ENCODE measurements at places on chromosomes 11 and 22.

DNA sequence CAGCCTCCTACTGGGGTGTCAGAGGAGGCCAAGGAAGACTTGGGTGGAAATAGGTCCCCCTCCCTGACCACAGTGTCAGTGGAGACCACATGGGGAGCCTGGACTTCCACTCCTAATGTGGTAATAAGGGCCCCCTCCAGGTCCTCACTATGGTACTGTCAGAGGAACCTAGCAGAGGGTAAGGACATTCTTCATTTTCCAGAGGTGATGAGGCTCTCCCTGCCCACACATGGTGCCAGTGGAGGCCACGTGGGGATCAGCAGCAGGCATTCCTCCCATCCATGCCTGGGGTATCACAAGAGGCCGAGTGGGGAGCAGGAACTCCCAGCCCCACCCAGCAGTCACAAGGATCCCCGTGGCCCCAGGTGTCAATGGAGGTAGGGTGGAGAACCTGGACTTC lies 6.5 kb upstream of the CLDN5 start:
- H3K27ac ChIP-seq, result no peak overlapping the region
- DNase-seq, result no peak
- H3K4me1 ChIP-seq, result peaks cover 19% of the 10 kb centered on the region
- no peaks in the 10 kb centered on the region for H3K36me3 ChIP-seq
- H3K4me3 ChIP-seq, result no peak overlapping the region
- no peaks in the 10 kb centered on the region for H3K27me3 ChIP-seq

DNA sequence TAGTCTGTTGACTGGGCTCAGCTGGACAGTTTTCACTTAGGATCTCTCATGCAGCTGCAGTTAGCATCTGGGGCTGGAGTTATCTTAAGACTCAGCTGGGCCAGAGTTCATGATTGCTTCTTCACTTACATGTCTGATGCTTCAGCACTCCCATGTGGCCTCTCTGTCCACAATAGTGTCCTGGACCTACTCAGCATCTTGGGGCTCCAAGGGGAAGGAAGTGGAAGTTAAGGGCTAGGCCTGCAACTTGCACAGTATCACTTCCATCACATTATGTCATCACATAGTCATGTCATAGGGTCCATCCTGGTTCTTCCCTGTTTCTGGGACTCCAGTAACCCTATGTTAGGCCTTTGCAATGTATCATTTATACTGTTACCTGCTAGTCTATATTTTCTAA lies 115.9 kb downstream of the C11orf65 start:
- peaks cover 88% of the 10 kb centered on the region for H3K36me3 ChIP-seq
- no peaks in the 10 kb centered on the region for H3K27me3 ChIP-seq
- DNase-seq, result no peak

GRCh38 chr11:73409431-73409830 lies 33.2 kb downstream of the RELT start:
- H3K27me3 ChIP-seq, result no peaks in the 10 kb centered on the region
- H3K27ac ChIP-seq, result no peak overlapping the region
- H3K4me3 ChIP-seq, result no peak overlapping the region
- H3K4me1 ChIP-seq, result peaks cover 7% of the 10 kb centered on the region
- no peak for DNase-seq
- peaks cover 61% of the 10 kb centered on the region for H3K36me3 ChIP-seq

- H3K36me3 ChIP-seq, result no peaks in the 10 kb centered on the region
- H3K4me3 ChIP-seq, result no peak overlapping the region
- H3K27me3 ChIP-seq, result no peaks in the 10 kb centered on the region
- no peak overlapping the region for H3K27ac ChIP-seq
- DNase-seq, result no peak
- no peaks in the 10 kb centered on the region for H3K4me1 ChIP-seq
Measured at GRCh38 chr11:94961255-94961654, 12.1 kb downstream of the CWC15 start.

DNA sequence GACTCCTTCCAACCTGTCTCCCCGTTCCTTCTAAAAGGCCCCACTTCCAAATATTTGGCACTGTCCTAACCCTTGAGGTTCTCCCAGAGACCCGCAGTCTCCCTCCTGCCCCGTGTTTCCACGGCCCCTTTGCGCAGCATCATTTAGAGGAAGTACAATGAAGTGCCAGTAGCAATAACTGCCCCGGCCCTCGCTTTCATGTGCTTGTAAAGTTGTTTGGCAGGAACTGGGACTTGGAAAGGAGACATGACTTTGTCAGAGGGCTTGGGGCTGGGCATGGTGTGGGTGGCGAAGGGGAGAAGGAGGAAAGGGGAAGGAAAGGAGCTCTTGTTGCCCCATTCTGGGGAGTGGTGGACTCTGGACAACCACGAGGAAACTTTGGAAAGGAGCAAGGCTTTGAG lies 2.6 kb downstream of the CD44 start:
- H3K27me3 ChIP-seq, result no peaks in the 10 kb centered on the region
- peaks cover 60% of the 10 kb centered on the region for H3K4me1 ChIP-seq
- DNase-seq, result peak; percentile 22
- peak overlapping the region; percentile 62 for H3K4me3 ChIP-seq

- H3K27me3 ChIP-seq, result no peaks in the 10 kb centered on the region
- peak overlapping the region; percentile 67 for H3K4me3 ChIP-seq
- H3K27ac ChIP-seq, result peak overlapping the region; percentile 51
- no peak for DNase-seq
- no peaks in the 10 kb centered on the region for H3K36me3 ChIP-seq
Measured at GRCh38 chr22:37659066-37659896, 758 bp downstream of the PDXP start.

- DNase-seq, result no peak
- H3K4me1 ChIP-seq, result peaks cover 12% of the 10 kb centered on the region
- H3K27ac ChIP-seq, result peak overlapping the region; percentile 51
- H3K36me3 ChIP-seq, result no peaks in the 10 kb centered on the region
- no peaks in the 10 kb centered on the region for H3K27me3 ChIP-seq
- H3K4me3 ChIP-seq, result no peak overlapping the region
Measured at GRCh38 chr11:69941546-69942332, 122.5 kb upstream of the FGF3 start.

DNA sequence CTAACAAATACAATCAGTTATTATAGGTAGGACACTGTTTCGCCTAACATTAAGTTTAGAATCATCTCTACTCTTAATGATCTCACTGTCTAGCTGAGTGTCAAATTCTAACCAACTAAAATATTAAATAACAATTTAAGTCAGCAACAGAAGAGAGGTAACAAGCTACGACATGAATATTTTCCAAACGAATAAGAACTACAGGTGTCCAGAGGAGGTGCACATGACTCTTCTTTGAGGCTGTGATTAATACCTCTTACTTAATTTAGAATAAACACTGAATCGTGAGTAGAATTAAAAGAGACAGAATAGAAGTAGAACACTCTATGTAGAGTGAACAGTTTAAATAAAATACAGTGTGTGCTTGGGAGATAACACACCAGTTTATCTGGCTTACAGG lies 619.0 kb upstream of the ARHGAP42 start:
- no peak overlapping the region for H3K27ac ChIP-seq
- no peak for DNase-seq
- H3K4me3 ChIP-seq, result no peak overlapping the region
- no peaks in the 10 kb centered on the region for H3K36me3 ChIP-seq
- H3K27me3 ChIP-seq, result no peaks in the 10 kb centered on the region

DNA sequence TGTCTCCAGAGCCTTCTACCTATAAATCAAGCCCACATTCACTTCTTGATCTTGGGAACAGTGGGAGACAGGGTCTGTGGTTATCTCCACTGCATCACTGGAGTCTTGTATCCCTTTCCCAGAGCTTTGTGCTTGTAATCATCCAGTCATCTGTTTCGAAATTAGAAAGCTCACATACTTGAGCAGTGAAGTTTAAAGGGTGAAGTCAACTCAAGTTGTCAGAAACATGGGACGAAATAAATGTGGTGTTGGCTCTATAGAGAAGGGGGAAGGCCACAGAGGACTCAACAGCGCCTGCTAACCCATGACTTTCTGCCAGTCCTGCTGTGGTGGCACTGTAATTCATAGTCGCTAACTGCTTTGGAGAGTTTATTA lies 197.5 kb downstream of the DBX1 start:
- H3K4me1 ChIP-seq, result no peaks in the 10 kb centered on the region
- H3K4me3 ChIP-seq, result no peak overlapping the region
- H3K27ac ChIP-seq, result no peak overlapping the region
- DNase-seq, result no peak
- H3K36me3 ChIP-seq, result no peaks in the 10 kb centered on the region
- no peaks in the 10 kb centered on the region for H3K27me3 ChIP-seq

GRCh38 chr22:19509923-19510322 lies 14.3 kb downstream of the CLDN5 start:
- no peak for DNase-seq
- no peak overlapping the region for H3K4me3 ChIP-seq
- no peaks in the 10 kb centered on the region for H3K36me3 ChIP-seq
- H3K4me1 ChIP-seq, result no peaks in the 10 kb centered on the region
- no peak overlapping the region for H3K27ac ChIP-seq

DNA sequence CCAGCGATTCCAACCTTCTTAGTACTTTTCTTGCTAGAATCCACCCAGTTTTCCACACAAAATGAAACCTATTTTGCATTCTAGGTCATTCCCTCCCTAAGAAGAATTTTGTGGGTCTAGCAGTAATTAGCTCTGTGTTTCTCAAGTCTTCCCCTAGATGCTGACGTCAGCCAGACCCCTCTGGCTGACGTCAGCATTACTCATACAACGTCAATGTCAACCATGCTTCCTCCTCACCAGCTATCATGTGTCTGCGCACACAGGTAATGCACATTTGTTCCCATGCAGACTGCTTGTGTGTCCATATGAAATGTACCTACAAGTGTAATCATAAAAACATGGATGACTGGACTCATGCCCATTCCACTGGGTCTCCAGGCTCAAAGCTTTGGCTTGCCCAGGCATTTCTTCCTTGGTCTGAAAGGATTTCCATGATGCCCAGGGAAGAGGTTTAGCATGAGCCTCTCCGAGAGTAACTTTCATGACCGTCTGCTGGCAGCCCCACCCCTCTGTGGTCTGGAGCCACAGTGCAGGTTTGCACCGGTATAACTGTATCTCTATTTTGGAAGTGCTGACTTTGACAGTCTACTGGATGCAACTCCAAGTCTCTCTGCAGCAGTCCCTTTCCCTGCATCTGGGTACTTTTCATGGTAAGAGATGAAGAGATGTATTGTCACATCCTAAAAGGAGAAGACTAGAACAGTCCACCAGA lies 58.6 kb downstream of the DSCAML1 start:
- H3K4me3 ChIP-seq, result no peak overlapping the region
- no peaks in the 10 kb centered on the region for H3K27me3 ChIP-seq
- H3K27ac ChIP-seq, result no peak overlapping the region

- no peak for DNase-seq
- H3K27ac ChIP-seq, result no peak overlapping the region
- no peaks in the 10 kb centered on the region for H3K36me3 ChIP-seq
- H3K4me1 ChIP-seq, result no peaks in the 10 kb centered on the region
- no peaks in the 10 kb centered on the region for H3K27me3 ChIP-seq
- no peak overlapping the region for H3K4me3 ChIP-seq
Measured at GRCh38 chr22:43387815-43388214, 24.0 kb upstream of the MPPED1 start.

- no peak for DNase-seq
- H3K4me1 ChIP-seq, result peaks cover 40% of the 10 kb centered on the region
- H3K36me3 ChIP-seq, result no peaks in the 10 kb centered on the region
Measured at GRCh38 chr11:95154514-95154913, 64.9 kb downstream of the ENDOD1 start.

- no peak for DNase-seq
- H3K4me3 ChIP-seq, result no peak overlapping the region
- H3K4me1 ChIP-seq, result no peaks in the 10 kb centered on the region
- H3K27me3 ChIP-seq, result no peaks in the 10 kb centered on the region
- no peaks in the 10 kb centered on the region for H3K36me3 ChIP-seq
Measured at GRCh38 chr11:58446294-58446693, 4.3 kb upstream of the OR5B12 start.

- DNase-seq, result peak; percentile 46
- H3K27me3 ChIP-seq, result peaks cover 17% of the 10 kb centered on the region
- H3K4me3 ChIP-seq, result peak overlapping the region; percentile 50
- H3K27ac ChIP-seq, result peak overlapping the region; percentile 76
Measured at GRCh38 chr11:120564573-120565311, 53.2 kb downstream of the GRIK4 start.

GRCh38 chr22:41917903-41918791 lies 3.3 kb upstream of the SHISA8 start:
- peaks cover 40% of the 10 kb centered on the region for H3K4me1 ChIP-seq
- peak; percentile 59 for DNase-seq
- peaks cover 19% of the 10 kb centered on the region for H3K27me3 ChIP-seq
- no peaks in the 10 kb centered on the region for H3K36me3 ChIP-seq
- no peak overlapping the region for H3K4me3 ChIP-seq

DNA sequence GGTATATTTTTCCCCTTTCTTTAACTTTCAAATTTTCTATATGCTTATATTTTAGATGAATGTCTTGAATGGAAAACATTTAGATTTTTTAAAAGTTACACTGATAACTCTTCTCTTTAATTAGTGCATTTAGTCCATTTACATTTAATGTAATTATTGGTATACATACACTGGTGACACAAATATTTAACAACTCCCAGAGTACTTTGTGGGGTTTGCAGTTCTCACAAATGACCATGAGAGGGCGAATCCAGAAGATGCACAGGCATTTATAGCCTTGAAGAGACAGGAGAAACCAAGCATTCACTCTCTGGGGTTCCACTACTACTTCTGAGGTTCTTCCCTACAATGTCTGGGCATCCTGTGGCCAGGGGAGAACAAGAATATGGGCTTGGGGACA lies 125.1 kb downstream of the TIMP3 start:
- no peaks in the 10 kb centered on the region for H3K4me1 ChIP-seq
- H3K27me3 ChIP-seq, result no peaks in the 10 kb centered on the region
- H3K36me3 ChIP-seq, result no peaks in the 10 kb centered on the region

GRCh38 chr22:36409911-36410756 lies 22.4 kb upstream of the MYH9 start:
- peak overlapping the region; percentile 19 for H3K4me3 ChIP-seq
- H3K27me3 ChIP-seq, result no peaks in the 10 kb centered on the region
- peak; percentile 83 for DNase-seq
- H3K36me3 ChIP-seq, result no peaks in the 10 kb centered on the region

- H3K36me3 ChIP-seq, result peaks cover 94% of the 10 kb centered on the region
- H3K4me3 ChIP-seq, result no peak overlapping the region
- H3K4me1 ChIP-seq, result no peaks in the 10 kb centered on the region
- no peak for DNase-seq
- H3K27ac ChIP-seq, result no peak overlapping the region
- no peaks in the 10 kb centered on the region for H3K27me3 ChIP-seq
Measured at GRCh38 chr11:113831314-113831713, 44.1 kb downstream of the USP28 start.

GRCh38 chr22:44570476-44571445 lies 72.7 kb upstream of the RTL6 start:
- no peaks in the 10 kb centered on the region for H3K36me3 ChIP-seq
- no peak overlapping the region for H3K4me3 ChIP-seq
- H3K4me1 ChIP-seq, result peaks cover 6% of the 10 kb centered on the region

GRCh38 chr11:11400121-11400520 lies 47.1 kb upstream of the CSNK2A3 start:
- H3K4me3 ChIP-seq, result no peak overlapping the region
- no peaks in the 10 kb centered on the region for H3K36me3 ChIP-seq
- no peak for DNase-seq
- H3K27me3 ChIP-seq, result no peaks in the 10 kb centered on the region

DNA sequence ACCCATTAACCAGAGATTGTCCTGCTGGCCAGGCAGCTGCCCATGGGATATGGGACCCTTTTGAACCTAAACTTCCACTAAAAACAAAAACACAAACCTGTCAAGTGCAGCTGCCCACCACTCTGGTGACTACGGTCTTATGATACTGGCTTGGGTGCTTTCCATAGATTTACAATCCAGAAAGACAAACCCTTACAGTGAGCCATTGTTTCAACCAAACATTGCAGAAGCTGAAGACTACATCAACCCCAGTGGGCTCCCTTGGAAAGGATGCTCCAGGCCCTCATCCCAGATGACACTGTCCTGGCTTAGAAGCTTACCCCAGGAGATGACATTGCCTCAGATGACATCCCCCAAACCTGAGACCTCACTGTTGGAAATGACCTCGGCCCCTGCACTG lies 56.9 kb upstream of the WNT11 start:
- no peaks in the 10 kb centered on the region for H3K27me3 ChIP-seq
- peaks cover 20% of the 10 kb centered on the region for H3K4me1 ChIP-seq
- DNase-seq, result no peak
- no peak overlapping the region for H3K27ac ChIP-seq
- H3K36me3 ChIP-seq, result no peaks in the 10 kb centered on the region

Data from heart left ventricle (tissue), 16 donors.